Esophagus muscularis mucosa (tissue), 4 donors: ENCODE measurements at places on chromosomes 7 and 10. TPM values are rescaled to one million over a fixed set of nuclear protein-coding genes. Genes with fewer than 3 reads are reported as not detected.

DNA sequence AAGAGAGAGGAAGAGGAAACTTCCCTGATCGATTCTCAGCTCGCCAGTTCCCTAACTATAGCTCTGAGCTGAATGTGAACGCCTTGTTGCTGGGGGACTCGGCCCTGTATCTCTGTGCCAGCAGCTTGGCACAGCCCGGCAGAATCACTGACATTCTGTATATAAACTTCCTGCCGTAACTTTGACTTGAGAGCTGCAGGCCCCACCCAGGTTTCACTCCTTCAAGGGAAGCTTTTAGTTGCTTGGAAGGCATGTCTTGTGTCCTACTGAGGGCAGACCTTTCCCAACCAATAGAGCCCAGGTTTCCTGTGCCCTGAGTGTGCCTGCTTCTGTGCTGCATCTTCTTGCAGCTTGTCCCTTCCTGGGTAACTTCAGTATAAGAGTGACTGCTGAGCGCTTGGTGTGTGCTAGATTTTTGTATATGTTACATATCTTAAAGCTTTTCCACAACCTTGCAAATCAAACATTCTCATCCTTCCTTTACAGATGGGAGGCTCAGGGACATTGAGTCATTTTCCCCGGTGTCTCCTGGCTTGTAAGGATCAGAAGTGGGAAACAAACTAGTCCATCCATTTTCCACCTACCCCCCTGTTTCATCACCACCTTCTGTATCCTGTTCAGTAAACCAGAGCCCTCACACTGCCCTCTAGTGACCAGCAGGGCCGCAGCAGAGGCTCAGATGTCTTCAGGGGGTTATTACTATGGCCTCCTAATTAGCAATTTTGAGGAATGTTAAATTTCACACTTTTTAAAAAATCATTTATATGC lies 225.2 kb upstream of the PRSS58 start:
- no peaks in the 10 kb centered on the region for H3K36me3 ChIP-seq
- H3K4me3 ChIP-seq: no peak overlapping the region
- peaks cover 9% of the 10 kb centered on the region for H3K4me1 ChIP-seq
- no peaks in the 10 kb centered on the region for H3K27me3 ChIP-seq
- no peak for DNase-seq
- H3K27ac ChIP-seq: no peak overlapping the region

GRCh38 chr7:15326044-15326644 lies 235.7 kb downstream of the AGMO start:
- no peaks in the 10 kb centered on the region for H3K27me3 ChIP-seq
- peaks cover 9% of the 10 kb centered on the region for H3K4me1 ChIP-seq
- no peak overlapping the region for H3K27ac ChIP-seq

DNA sequence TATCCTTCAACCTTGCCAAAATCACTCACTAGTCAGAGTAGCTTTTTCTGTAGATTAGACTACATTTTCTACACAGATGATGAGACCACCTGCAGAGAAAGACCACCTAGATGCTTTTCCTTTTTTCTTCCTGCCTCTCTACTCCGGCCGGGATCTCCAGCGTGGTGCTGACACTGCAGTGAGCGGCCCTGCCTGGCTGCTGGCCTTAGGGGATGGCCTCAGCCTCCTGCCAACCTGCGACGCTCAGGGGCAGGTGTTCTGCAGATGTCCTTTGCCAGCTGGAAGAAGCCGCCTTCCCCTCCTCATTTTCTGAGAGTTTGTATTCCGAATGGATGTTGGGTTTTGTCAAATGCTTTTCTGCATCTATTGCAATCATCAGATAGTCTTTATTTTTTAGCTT lies 43.5 kb upstream of the NKX6-2 start:
- H3K4me1 ChIP-seq: no peaks in the 10 kb centered on the region
- H3K4me3 ChIP-seq: no peak overlapping the region
- H3K36me3 ChIP-seq: no peaks in the 10 kb centered on the region
- H3K27me3 ChIP-seq: no peaks in the 10 kb centered on the region

DNA sequence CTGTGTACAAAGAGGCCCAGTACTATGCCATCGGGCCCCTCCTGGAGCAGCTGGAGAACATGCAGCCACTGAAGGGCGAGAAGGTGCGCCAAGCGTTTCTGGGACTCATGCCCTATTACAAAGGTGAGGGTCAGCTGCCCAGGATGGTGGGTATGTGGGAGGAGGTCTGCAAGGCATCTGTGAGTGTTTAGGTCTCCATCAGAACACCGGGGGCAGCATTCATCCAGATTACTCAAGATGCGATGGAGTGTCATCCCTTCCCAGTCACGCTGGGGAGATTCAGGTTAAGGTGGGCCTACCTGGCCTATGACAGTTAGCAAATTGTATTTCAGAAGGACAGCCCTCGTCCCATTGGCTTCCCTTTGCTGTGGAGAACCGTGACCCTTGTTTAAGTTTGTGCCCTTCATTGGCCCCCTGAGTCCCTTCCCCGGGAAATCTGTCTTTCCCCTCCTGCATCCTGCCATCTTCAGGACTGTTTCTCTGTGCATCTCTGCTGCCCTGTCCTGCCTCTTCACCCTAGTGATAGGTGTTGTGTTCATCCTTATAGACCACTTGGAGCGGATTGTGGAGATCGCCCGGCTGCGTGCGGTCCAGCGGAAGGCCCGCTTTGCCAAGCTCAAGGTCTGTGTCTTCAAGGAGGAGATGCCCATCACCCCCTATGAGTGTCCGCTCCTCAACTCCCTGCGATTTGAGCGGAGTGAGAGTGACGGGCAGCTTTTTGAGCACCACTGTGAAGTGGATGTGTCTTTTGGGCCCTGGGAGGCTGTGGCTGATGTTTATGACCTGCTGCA lies 9.8 kb downstream of the KCTD7 start:
- peaks cover 9% of the 10 kb centered on the region for H3K4me1 ChIP-seq
- no peak overlapping the region for H3K4me3 ChIP-seq
- H3K27me3 ChIP-seq: no peaks in the 10 kb centered on the region
- no peak for DNase-seq

DNA sequence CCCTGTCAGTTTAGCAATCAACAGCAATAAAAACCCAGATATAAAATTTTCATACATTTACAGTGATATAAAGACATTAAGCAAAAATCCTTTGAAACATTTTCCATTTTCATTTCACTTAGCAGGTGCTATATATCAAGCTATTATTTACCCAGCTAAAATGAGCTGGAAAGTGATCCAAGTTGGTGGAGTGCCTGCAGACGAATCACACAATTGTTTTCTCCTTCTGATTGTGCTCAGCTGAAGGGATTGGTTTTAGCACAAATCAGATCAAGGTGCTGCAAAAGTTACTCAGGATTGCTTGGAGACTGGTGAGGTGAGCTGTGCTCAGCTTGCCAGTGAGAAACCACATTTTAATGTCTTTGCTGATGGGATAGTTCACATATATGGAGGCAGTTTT lies 138.1 kb downstream of the LRMDA start:
- peaks cover 8% of the 10 kb centered on the region for H3K4me1 ChIP-seq
- H3K36me3 ChIP-seq: no peaks in the 10 kb centered on the region
- no peak for DNase-seq
- H3K4me3 ChIP-seq: no peak overlapping the region
- H3K27me3 ChIP-seq: no peaks in the 10 kb centered on the region

GPR37 gene
- 14.7 TPM for total RNA-seq

CPA2 gene
- total RNA-seq: not detected

MEOX2 gene
- 32.3 TPM for total RNA-seq
